ENCODE measurements at places on chromosomes 6 and 20.

- no peak for DNase-seq
Observed at GRCh38 chr20:34997131-34997561, 41.5 kb downstream of the MYH7B start.

DNA sequence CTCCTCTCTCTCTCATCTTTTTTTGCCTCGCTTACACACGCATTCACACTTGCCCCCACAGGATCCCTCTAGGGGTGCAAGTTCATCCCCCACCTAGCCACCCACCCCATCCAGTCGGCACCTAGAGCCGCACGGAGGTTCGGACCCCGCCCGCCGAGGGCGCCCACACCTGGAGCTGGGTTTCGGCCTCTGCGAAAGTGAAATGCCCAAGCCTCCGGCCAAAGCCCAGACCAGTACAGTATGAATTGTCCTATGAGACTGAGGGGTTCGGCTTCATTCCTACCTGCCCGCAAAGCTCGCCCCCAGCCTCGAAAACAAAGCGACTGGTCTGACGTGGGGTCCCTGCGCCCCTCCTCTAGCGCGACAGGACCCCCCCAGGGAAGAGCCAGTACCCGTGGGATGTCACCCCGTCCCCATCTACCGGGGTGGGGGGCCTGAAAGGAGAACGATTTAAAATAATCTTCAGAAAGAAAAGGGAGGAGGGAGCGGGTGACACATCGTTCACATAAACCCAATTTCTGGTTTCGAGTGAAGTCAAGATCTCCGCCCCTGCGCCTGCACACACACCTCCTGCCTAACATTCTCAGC, 1.5 kb downstream of the TFAP2A start:
- no peak for DNase-seq

GRCh38 chr20:6838181-6838826, 70.8 kb downstream of the BMP2 start:
- DNase-seq: no peak

DNA sequence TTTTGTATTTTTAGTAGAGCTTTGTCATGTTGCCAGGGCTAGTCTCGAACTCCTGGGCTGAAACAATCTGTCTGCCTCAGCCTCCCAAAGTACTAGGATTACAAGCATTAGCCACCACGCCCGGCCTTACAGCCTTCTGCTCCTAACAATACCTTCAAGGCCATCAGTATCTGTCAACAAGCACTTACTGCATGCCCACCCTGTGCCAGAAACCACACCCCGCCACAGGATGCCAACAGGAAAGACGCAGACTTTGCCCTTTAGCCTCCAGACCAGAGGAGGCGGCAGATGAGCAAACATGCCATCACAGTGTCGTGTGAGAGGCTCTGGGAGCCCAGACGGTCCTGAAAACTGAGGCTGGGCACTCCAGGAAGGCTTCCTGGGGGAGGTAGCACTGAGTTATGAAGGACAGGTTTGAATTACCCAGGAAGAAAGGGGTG, 34.7 kb upstream of the TGM3 start:
- no peak for DNase-seq

DNA sequence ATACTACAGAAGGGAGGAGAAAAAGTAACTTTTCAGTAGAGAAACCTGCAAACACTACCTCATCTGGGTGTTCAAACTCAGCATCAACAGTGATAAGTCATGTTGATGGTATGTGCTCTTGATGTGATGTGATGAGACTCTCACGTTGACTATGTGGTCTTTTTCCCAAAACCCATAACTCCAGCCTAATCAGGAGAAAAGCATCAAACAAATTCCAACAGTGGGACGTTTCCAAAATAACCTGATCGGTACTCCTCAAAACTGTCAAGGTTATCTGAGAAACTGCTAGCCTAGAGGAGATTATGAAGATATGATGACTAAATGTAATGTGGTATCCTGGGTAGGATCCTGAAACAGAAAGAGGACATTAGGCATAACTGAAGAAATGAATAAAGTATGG, 41.9 kb upstream of the TAB2 start:
- no peak for DNase-seq

- DNase-seq: no peak
Observed at GRCh38 chr6:80388507-80388906, 282.0 kb downstream of the BCKDHB start.

DNA sequence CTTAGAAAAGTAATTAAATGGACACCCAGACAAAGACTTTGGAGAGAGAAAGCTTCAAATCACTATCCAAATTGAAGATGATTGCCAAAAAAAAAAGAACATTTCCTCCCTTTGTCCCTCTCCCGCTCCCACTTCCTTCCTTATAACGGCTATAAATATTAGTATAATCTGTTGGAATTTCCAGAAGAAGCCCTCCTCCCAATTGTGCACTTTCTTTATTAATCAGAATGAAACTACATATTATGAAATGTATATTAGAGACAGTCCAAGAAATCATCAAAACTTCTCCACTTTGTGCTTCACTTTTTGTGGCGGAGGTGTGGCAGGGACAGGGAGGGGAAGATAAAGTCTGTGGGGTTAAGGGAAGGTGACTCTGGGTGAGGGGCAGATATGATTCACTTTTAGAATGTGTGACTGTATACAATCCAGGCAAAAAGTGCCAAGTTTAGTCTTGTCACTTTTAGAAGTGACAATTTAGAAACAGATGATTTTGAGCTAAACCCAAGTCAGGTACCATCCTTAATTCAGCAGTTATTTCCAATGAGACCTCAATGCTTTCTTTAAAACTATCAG, 195.0 kb upstream of the MARCKS start:
- no peak for DNase-seq

- no peak for DNase-seq
Observed at GRCh38 chr6:118896339-118897136, 2.6 kb downstream of the ASF1A start.
